NCI-H460 (cell line): ENCODE measurements at places on chromosomes 16 and 17. TPM values are rescaled to one million over a fixed set of nuclear protein-coding genes. Genes with fewer than 3 reads are reported as not detected.

The JUP gene
- 142 and 158 TPM in 2 replicates for total RNA-seq

The RSAD1 gene
- 28.8 and 33.9 TPM in 2 replicates for total RNA-seq

The GIT1 gene
- total RNA-seq: 37.9 and 41.3 TPM in 2 replicates

The SOST gene
- not detected in 2 replicates for total RNA-seq

The CTRB2 gene
- not detected in 2 replicates for total RNA-seq

The PRSS33 gene
- total RNA-seq: not detected in 2 replicates

The SCGB1C2 gene
- total RNA-seq: not detected in 2 replicates

The TPSD1 gene
- total RNA-seq: not detected in 2 replicates

The MYH10 gene
- total RNA-seq: 8.0 and 8.1 TPM in 2 replicates

The PDILT gene
- total RNA-seq: not detected in 2 replicates

The PRMT7 gene
- total RNA-seq: 39.4 and 51.7 TPM in 2 replicates

The KRTAP16-1 gene
- total RNA-seq: not detected in 2 replicates

The UNC45B gene
- 0.02 TPM in 1 of 2 replicates, not detected in the other for total RNA-seq

The MYOCD gene
- 0.02 TPM in 1 of 2 replicates, not detected in the other for total RNA-seq

The CCDC102A gene
- total RNA-seq: 4.8 and 5.2 TPM in 2 replicates

The CSH1 gene
- not detected in 2 replicates for total RNA-seq

The PRR35 gene
- 0.05 TPM in 1 of 2 replicates, not detected in the other for total RNA-seq

The MPV17L gene
- total RNA-seq: 2.8 and 3.7 TPM in 2 replicates

The MRPL38 gene
- total RNA-seq: 42.6 and 43.0 TPM in 2 replicates

The MYCBPAP gene
- total RNA-seq: 0.89 and 1.0 TPM in 2 replicates

The LCMT1 gene
- 38.7 and 46.2 TPM in 2 replicates for total RNA-seq

The GFER gene
- 26.1 and 30.8 TPM in 2 replicates for total RNA-seq

The TBC1D3 gene
- not detected in 2 replicates for total RNA-seq

The FOXC2 gene
- total RNA-seq: not detected in 2 replicates

The SMIM22 gene
- not detected in 2 replicates for total RNA-seq

The CLTC gene
- total RNA-seq: 193 and 215 TPM in 2 replicates

The CNP gene
- 26.4 and 35.2 TPM in 2 replicates for total RNA-seq

The CNTNAP4 gene
- total RNA-seq: 0.12 and 0.15 TPM in 2 replicates

The SDK2 gene
- 0.02 TPM in 1 of 2 replicates, not detected in the other for total RNA-seq

The CES1 gene
- 4.8 and 5.2 TPM in 2 replicates for total RNA-seq

The CD300E gene
- not detected in 2 replicates for total RNA-seq

The LPCAT2 gene
- total RNA-seq: 0.63 and 2.1 TPM in 2 replicates

The COQ7 gene
- total RNA-seq: 28.5 and 33.8 TPM in 2 replicates

The SPN gene
- not detected in 2 replicates for total RNA-seq

The MT4 gene
- not detected in 2 replicates for total RNA-seq

The TEX19 gene
- total RNA-seq: 0.20 and 0.57 TPM in 2 replicates

The SMPD3 gene
- 0.07 and 0.14 TPM in 2 replicates for total RNA-seq

The ZP2 gene
- total RNA-seq: not detected in 2 replicates

The SNX20 gene
- total RNA-seq: not detected in 2 replicates

The TMEM186 gene
- total RNA-seq: 6.5 and 9.8 TPM in 2 replicates

The PLCG2 gene
- total RNA-seq: 1.3 and 2.8 TPM in 2 replicates

The NUP93 gene
- 78.1 and 87.7 TPM in 2 replicates for total RNA-seq

The SPAG5 gene
- 56.3 and 56.8 TPM in 2 replicates for total RNA-seq

The JPT2 gene
- total RNA-seq: 41.6 and 44.8 TPM in 2 replicates

The SCARF1 gene
- 0.23 TPM in 1 of 2 replicates, not detected in the other for total RNA-seq

The FOXF1 gene
- total RNA-seq: 8.2 and 8.9 TPM in 2 replicates

The SEZ6 gene
- not detected in 2 replicates for total RNA-seq

The PSMC3IP gene
- 15.0 and 17.1 TPM in 2 replicates for total RNA-seq

The LGALS9B gene
- total RNA-seq: 1.8 and 1.9 TPM in 2 replicates

The PSMD11 gene
- 147 and 204 TPM in 2 replicates for total RNA-seq
